ENCODE measurements at places on chromosomes 4 and X.

- DNase-seq, result no peak
Measured at GRCh38 chrX:106899841-106900240, 3.3 kb downstream of the RIPPLY1 start.

- no peak for DNase-seq
Measured at GRCh38 chr4:119615068-119615719, 13.4 kb downstream of the PDE5A start.

GRCh38 chrX:68829582-68830418 lies 979 bp downstream of the EFNB1 start:
- no peak for DNase-seq

DNA sequence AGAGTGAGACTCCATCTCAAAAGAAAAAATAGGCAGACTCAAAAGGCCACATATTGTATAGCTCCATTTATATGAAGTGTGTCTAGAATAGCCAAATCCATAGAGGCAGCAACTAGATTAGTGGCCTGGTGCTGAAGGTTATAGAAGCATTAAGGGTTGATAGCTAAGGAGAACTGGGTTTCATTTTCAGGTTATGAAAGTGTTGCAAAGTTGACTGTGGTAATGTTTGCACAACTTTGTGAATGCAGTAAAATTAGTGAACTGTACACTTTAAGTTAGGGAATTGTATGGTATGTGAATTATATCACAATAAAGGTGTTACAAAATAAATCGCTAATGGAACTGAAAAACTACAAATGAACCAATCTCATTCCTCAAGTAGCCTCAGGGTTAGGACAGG lies 28.3 kb downstream of the TXLNG start:
- DNase-seq, result no peak

GRCh38 chr4:146465628-146466027 lies 56.1 kb downstream of the SLC10A7 start:
- DNase-seq, result no peak

DNA sequence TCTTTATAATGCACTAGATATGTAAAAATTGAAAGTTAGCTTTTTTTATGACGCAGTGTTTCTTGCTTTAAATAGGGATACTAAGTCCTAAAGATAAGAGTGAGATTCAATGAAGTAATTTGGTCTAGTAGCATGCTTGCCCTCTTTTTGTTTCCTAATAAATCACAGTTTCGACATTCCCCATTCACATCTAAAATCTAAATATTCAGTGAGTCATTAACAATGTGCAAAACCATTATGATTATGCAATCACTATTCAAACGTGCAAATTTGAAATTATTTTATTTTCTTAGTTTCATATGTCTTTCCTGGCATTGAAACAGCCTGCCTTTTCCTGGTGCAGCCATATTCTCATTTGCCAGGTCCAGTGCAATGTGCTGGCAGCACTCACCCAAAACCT lies 1350.5 kb upstream of the PABPC4L start:
- DNase-seq, result no peak

- DNase-seq, result no peak
Measured at GRCh38 chr4:154778264-154778663, 2.8 kb upstream of the RBM46 start.

- no peak for DNase-seq
Measured at GRCh38 chr4:14920759-14921320, 81.4 kb upstream of the CPEB2 start.

DNA sequence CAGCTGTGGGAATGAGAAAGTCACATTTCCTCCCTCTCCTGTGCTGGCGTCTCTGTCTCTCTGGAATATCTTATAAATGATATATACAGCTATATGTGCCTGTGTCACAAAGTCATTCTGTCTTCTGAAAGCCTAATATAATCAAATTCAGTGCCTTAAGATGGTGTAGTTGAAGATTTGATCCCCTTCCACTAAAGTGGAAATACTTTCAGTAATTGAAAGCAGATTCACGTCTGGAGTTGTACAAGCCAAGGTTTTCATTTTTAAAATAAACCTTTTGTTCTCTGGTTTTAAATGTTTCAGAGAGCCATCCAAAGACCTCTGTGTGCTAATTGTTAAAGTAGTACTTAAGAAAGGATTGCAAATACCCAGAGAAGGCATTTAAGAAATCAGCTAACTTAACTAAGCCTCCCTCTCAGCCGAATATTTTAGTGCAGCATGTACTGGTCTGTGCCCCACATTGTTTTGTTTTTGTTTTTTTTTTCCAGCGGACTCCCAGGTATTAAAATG lies 206.8 kb downstream of the TENM3 start:
- no peak for DNase-seq

DNA sequence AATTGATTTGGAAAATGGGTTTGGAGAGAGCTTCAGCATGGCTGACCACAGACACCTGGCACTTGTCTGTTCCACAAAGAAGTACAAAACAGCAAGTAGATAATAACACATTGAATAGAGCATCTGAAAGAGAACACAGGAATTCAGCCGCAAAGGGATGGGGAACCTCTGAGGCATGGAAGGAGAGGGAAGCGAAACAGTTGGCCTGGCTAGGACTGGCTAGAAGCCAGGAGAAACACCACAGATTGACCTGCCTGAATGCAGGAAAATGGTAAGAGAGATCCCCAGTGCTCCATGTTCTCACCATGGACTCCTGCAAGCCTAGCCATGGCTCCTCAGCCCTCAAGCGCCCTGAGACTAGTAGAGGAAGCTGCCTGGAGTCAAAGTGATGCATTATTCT lies 169.7 kb upstream of the SH3RF1 start:
- no peak for DNase-seq

DNA sequence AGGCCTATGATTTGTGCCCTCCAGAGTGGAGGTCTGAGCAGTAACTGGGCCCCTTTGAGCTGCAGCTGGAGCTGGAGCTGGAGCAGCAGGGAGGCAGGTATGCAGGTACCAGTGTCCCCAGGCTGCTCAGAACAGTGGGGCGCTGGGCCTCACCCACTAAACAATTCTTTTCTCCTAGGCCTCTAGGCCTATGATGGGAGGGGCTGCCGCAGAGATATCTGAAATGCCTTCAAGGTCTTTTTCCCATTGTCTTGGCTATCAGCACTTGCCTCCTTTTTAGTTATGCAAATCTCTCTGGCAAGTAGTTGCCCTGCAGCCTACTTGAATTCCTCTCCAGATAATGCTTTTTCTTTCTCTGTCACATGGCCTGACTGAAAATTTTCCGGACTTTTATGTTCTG lies 79.7 kb upstream of the OTUD4 start:
- DNase-seq, result no peak

DNA sequence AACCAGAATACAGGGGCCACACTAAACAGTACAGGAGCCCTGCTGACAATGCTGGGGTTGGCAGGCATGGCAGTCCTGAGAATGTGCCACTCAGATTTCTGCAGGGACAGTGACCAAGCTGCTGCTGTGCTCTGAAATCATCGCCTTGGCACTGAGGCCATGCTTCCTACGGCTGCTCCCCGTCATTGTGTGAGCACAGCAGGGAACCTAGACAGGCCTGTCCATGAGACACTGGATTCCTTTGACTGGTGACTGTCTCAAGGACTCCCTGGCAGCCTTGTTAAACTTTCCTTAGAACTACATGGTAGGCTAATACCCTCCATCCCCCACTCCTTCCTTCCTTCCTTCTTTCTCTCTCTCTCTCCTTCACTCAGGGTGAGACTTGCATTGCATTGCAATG lies 111.4 kb downstream of the LUZP4 start:
- DNase-seq, result no peak

- no peak for DNase-seq
Measured at GRCh38 chrX:95346856-95347255, 1337.8 kb upstream of the DIAPH2 start.

- no peak for DNase-seq
Measured at GRCh38 chr4:93659629-93660028, 168.9 kb upstream of the ATOH1 start.

GRCh38 chr4:112145326-112145789 lies at the start of gene FAM241A:
Gene FAM241A, plus strand, starts transcription at chr4:112145454. Its CDS starts 127 bp downstream, at chr4:112145581.
- no peak for DNase-seq

DNA sequence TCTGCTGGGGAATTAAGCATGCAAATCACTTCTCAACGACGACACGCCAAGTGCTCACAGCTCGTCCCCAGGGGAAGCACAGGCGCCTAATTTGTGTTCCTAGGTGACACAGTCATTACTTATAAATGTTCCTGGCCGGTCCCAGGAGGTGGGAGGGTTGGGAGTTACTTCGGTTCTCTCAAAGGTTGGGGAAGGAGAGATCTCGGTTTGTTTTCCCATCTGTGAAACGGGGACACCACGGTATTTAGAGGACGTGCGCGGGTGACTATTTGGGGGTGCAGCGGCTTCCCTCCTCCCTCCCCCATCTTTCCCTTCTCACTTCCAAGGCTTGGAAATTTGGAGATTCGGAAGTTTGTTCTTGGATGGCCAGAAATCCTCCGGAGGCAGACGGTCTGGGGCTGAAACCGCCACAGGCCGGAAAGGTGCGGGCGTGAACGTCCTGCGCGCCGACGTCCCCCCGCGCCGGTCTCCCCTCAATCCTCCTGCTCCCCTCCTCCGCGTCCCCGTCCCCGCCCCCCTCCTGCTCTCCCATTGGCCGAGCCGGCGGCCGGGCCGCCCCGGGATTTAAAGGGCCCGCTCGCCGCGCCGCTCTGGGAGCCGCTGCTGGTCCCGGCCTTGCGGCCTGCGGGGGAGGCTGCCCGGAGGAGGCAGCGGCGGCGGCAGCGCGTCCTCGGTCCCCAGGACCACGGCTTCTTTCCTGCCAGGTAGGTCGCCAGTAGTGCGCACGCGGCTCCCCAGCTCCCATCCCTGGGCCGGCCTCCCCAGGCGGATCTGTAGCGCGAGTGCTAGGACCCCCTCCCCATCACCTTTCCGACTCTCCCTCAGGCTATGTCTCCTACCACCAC lies at the start of gene PORCN:
PORCN (plus strand) TSS at position 593 of the 845 bp plus-strand sequence. CDS start 829 bp downstream, outside the sequence.
- peak; percentile 12 for DNase-seq

DNA sequence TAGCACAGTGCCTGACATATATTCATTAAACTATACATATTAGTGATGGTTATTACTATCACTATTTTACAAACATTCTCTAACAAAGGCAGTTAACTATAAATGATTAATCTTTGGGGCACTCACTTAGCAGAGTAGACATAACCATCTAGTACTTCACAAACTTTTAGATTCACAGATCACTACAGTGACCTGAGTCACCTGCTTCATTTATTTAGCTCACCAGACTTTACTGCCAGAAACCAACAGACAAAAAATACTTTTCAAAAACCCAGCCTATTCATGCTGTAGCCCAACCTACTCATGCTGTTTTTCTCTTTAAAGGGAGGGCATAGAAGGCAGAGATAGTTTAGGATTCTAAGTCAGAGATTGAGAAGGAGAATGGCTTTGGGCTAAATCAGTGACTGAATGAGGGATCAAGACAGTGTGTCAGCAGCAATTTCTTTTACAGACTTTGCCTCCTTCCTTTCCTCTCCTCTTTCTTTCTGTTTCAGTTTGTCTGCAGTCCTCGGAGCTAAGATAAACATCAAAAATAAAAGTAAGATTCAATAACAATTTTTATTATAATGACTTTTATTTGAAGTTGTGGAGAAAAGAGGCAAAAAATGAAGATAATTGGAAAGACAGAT lies 34.7 kb upstream of the PDE5A start:
- DNase-seq, result no peak

DNA sequence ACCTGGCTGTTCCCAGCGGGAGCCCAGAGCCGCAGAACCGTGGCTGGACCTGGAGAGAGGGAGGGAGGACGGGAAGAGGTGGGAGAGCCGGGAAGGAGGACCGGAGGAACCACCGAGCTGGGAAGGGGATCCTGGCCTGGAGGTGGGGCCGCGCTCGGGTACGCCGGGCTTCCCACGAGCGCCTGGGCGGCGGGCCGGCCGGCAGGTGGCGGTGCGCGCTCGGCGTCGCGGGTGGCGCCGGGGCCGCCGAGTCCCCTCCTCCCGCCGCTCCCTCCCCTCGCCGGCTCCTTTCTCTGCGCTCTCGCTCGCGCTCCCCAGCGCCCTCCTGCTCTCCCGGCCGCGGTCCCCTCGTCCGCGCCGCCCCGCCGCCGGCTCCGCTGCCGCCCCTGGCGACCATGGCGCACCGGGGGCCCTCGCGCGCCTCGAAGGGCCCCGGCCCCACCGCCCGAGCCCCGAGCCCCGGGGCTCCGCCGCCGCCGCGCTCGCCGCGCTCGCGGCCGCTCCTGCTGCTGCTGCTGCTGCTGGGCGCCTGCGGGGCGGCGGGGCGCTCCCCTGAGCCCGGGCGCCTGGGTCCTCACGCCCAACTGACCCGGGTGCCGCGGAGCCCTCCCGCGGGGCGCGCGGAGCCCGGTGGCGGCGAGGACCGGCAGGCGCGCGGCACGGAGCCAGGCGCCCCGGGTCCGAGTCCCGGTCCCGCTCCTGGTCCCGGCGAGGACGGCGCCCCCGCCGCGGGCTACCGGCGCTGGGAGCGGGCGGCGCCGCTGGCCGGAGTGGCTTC lies at the start of gene SORCS2:
SORCS2 (plus strand) TSS at position 287 of the 778 bp plus-strand sequence.
- DNase-seq, result no peak

DNA sequence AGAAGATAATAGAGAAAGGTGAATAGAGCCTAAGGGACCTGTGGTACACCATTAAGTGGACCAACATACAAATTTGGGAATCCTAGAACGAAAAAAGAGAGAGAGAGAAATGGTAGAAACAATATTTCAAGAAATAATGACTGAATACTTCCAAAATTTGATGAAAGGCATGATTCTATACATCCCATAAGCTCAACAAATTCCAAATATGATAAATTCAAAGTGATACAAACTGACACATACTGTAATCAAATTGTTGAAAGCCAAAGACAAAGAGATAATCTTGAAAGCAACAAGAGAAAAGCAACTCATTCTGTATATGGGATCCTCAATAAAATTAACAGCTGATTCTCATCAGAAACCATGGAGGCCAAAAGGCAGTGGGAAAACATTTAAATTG lies 20.6 kb upstream of the ZC4H2 start:
- no peak for DNase-seq

GRCh38 chrX:17679820-17680219 lies 57.5 kb upstream of the SCML1 start:
- DNase-seq, result no peak

- no peak for DNase-seq
Measured at GRCh38 chr4:175622887-175623286, 189.2 kb downstream of the GPM6A start.

Measured in cerebellar nuclear complex (tissue), 1 donor.